ENCODE measurements at places on chromosomes 13 and 19.

DNA sequence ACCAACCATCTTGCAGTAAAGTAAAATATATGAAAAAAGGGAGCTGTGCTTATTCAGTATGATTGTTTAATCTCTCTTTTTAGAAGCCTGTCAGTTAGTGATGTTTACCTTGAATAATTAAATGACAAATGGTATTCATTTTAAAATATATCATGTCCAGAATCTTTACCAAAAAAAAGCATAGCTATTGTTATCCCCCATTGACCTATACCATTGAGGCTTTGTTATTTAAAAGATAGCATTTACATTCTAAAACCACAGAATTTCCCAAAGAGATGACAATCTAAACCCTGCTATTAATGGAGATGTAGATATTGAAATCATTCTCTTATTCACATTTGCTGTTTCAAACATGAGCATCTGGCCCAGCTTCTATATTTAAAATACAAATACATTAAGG lies 2.2 kb downstream of the CNMD start:
- DNase-seq: no peak

DNA sequence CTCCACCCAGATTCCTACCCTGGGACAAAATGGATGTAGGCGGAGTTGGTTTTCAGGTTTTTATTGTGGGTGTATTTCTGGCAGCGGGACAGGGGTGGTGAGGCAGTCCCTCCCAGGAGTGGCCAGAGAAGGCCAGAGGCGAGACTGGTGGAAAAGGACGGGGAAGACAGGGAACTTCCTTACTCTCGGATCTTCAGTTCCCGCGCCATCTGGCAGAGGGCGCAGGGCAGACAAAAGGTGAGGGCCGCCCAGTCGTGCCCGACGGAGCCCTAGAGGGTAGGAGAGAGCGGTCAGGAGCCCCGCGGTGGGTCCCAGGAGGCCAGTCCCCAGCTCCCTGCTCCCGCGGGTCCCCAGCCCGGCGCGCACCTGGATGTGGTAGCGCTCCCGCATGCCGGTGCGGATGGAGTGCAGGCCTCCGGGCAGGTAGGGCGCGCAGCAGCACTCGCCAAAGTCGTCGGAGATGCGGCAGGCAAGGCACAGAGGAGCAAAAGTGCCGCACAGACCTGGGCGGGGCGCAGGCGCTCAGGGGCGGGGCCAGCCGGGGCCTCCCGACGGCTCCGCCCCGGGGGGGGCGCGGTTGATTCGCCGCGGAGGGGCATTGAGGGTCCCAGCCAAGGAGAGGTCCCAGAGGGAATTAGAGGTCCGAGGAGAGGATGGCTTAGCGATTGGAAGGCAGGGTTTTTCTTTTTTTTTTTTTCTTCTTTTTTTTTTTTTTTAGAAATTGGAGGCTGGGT lies 3.0 kb downstream of the CNFN start:
- no peak for DNase-seq

- no peak for DNase-seq
These were observed 69.1 kb upstream of the FLT1 start for GRCh38 chr13:28564030-28564429.

GRCh38 chr13:24180750-24181377 lies 20.3 kb downstream of the SPATA13 start:
- DNase-seq: no peak

GRCh38 chr19:57075801-57076492 lies 43.8 kb upstream of the USP29 start:
- DNase-seq: no peak

DNA sequence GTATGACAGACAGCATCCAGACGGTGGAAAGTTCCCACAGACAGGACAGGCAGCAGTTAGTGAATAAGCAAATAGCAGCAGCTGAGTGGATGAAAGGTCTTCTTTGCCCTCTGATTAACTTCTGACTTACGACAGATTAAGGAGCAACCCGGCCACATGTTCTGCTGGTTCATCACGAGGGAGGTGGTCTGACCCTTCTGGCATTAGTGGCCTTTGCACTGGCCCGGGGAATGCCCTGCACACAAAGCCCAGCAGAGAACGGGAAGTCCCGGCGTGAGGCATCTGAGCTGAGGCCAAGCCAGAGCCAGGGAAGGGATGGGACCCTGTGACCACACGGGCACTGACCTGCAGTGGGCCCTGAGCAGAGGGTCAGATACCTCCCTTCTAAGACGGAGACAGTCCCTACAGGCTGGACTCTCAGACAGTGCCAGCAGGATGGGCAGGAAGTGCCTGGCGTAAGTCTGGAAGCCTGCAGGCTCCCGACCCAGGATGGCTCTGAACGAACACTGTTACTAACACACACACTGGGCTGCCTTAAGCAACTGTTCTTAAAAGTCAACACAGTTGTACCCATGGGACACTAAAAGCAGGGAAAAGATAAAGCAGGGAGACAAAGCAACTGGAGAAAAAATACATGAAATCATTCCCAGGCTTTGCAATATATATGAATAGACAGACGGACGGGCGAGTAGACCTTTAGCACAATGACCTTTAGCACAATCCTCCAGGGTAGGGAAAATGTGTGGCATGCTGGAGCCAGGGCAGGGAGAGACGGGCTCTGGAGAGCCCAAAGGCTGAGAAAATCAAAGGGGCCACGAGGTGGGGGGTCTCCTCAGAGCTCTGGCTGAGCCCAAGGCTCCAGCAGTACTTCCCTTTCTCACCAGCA lies 6.3 kb downstream of the C19orf12 start:
- DNase-seq: no peak

DNA sequence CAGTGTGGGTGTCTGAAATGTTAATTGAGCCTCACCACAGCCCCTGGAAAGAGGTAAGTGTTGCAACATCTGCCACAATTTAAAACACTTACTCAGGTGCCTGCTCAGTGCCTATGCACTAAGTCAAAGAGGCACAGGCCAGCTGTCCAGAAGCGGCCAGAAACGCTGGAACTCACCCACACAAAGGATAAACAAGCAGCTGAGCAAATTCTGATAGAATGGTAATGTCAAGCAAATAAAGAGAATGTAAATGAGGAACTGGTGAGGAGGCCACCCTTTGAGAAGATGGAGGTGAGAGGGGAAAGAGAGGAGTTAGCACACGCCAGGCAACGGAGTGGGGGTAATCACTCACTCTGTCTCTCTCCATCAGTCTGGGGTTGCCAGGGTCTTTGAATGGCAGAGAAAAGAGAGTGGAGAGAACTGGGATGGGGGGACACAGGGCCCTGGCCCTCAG lies 67.7 kb upstream of the SERP2 start:
- peak; percentile 81 for DNase-seq

DNA sequence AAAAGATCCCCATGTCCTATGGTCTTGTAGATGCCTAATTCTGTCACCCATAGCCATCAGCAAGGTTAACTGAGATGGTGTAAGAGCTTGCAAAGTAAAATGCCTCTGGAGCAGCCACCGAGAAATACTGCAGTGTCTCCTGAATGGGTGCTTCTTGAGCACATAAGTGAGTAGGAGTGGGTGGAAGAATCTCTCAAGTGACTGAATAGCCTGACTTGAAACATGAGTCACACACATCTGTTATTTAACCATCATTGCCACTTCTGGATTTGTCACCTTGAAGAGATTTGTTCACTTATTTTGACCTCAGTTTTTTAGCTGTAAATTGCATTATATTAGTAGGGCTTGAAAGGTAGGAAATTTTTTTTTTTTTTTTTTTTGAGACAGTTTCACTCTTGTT lies 2.3 kb downstream of the ZNF714 start:
- no peak for DNase-seq

- no peak for DNase-seq
These were observed 2.3 kb downstream of the ITGBL1 start for GRCh38 chr13:101454767-101455166.

DNA sequence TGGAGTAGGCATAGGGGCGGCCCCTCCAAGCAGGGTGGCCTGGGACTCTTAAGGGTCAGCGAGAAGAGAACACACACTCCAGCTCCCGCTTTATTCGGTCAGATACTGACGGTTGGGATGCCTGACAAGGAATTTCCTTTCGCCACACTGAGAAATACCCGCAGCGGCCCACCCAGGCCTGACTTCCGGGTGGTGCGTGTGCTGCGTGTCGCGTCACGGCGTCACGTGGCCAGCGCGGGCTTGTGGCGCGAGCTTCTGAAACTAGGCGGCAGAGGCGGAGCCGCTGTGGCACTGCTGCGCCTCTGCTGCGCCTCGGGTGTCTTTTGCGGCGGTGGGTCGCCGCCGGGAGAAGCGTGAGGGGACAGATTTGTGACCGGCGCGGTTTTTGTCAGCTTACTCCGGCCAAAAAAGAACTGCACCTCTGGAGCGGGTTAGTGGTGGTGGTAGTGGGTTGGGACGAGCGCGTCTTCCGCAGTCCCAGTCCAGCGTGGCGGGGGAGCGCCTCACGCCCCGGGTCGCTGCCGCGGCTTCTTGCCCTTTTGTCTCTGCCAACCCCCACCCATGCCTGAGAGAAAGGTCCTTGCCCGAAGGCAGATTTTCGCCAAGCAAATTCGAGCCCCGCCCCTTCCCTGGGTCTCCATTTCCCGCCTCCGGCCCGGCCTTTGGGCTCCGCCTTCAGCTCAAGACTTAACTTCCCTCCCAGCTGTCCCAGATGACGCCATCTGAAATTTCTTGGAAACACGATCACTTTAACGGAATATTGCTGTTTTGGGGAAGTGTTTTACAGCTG lies at the start of the genes BRCA2 and ZAR1L:
Gene BRCA2 (plus strand): TSS at position 271 of the 790 bp plus-strand sequence. CDS start 953 bp downstream, outside the sequence.
Gene ZAR1L (minus strand): TSS at position 126 of the 790 bp plus-strand sequence. CDS start 3,438 bp downstream, outside the sequence.
- peak; percentile 93 for DNase-seq

DNA sequence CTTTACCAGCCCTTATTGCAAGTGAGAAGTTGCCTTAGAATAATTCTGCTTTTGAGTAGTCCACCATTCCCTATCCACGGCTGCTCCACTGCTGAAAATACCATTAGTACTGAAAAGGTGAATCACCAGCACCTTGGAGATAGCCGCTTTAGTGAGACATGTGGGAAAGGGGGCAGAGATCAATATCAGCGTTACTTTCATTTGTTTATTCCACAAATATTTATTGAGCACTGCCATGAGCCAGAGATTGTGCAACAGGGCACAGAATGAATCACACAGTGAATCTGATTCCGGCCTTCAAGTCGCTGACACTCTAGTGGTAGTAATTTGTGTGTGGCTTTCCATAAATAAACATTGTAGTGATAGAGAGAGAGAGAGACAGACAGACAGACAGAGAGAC lies 31.5 kb upstream of the MYO16 start:
- DNase-seq: no peak

- no peak for DNase-seq
These were observed 570.3 kb downstream of the PCDH9 start for GRCh38 chr13:66659701-66660467.

DNA sequence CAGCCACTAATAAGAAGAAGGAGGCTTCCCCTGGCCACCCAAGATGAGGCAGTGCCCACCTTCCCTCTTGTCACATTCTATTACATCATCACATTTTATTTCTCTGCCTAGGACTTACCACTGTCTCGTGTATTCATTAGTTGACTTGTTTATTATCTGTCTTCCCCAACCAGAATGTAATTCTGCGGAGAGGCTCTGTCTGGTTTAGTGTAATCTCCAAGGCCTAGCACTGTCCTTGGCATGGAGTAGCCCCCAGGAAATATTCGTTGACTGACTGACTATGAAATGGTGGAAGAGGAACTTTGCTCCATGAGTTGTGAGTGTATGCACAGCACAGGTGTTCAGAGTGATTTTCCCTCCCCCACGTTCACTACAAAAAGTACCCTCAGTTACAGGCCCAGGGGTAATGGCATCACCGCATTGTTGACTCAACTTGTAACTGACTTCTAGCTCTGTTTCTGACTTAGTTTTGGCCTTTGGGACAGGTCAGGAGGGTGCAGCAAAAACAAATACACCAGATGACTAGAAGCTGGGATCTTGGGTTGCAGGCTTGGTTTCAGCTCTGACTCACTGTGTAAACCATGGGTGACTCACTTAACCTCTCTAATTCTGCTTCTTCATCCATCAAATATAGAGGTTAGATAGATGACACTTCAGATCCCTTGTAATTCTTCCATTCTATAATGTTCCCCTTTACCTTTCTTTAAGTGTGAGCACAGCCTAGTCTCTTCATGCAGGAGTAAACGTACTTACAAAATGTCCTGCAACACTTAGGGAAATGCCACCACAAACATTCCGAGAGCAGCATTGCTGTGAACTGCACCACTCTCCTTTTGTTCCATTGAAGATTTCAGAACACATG lies 229.7 kb downstream of the KCNRG start:
- no peak for DNase-seq

DNA sequence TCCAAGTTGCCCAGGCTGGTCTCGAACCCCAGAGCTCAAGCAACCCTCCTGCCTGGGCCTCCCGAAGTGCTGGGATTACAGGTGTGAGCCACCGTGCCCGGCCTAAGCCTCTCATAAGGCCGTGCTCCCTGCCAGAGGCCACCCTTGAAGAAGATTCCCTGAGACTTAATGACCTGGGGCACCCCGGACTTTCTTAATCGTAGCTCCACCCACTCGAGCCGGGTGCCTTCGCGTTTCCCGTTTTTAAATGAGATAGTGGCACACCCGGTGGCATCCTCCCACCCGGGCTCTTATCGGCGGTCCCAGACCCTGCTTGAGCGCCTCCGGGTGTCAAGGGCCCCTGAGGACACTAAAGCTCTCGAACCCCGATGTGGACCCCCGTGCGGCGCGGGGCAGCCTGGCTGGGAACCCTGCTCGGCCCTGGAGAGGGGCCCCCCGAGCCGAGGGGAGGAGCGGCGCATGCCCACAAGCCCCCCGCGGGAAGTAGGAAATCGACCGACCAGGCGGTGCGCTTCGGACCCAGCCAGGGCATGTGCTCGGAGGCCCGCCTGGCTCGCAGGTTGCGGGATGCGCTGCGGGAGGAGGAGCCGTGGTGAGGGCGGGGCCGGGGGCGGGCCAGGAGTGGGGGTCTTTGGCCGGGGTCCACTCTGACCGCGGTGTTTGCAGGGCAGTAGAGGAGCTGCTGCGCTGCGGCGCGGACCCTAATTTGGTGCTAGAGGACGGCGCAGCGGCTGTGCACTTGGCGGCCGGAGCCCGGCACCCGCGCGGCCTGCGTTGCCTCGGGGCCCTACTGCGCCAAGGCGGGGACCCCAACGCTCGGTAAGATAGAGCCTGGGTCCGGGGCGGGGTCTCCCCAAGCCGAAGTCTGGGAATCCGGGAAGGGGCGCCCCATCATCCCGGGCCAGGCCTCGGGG lies at the start of gene ANKLE1:
Gene ANKLE1 (plus strand): TSS at position 511 of the 914 bp plus-strand sequence. CDS start 20 bp downstream, at position 531.
- no peak for DNase-seq
